Activated CD4-positive, alpha-beta T cell treated with anti-CD3 and anti-CD28 coated beads, Interleukin-2, amount 10 ng/mL, durations not matched to agents 7 days and 5 days (primary cell): ENCODE measurements at places on chromosomes 4 and X. TPM values are rescaled to one million over a fixed set of nuclear protein-coding genes. Genes with fewer than 3 reads are reported as not detected.
A peak's percentile ranks its signal among the peaks of the same experiment; 100 is the strongest.

GRCh38 chrX:134929808-134930207 is 61.0 kb upstream of the SMIM10 start:
- no peaks in the 10 kb centered on the region for H3K4me1 ChIP-seq
- H3K36me3 ChIP-seq, result peaks cover 2% of the 10 kb centered on the region
- peak; percentile 40 for DNase-seq
- no peak overlapping the region for H3K27ac ChIP-seq
- no peaks in the 10 kb centered on the region for H3K27me3 ChIP-seq

DNA sequence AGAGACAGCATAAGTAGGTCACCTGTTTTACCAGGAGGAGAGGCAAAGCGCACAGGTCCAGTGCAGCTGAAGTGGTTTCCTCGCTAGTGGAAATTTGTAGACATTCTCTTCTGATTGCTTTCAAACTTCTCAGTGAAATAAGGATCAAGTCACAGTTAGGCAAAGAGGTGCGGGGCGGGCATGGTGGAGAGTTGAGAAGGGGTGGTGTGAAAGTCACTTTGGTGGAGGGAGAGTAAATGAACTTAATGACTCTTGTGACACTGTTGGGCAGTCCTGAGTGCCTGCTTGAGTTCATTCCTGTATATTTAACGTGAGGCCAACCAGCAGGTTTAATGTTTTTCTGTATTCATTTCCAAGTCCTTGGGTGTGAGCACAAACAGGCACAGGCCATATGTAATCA is 235.6 kb downstream of the TRIML1 start:
- H3K27ac ChIP-seq, result no peak overlapping the region
- no peak for DNase-seq
- no peak overlapping the region for H3K4me3 ChIP-seq

- H3K4me1 ChIP-seq, result no peaks in the 10 kb centered on the region
- H3K27me3 ChIP-seq, result no peaks in the 10 kb centered on the region
- no peak overlapping the region for H3K27ac ChIP-seq
- no peak overlapping the region for H3K4me3 ChIP-seq
- no peak for DNase-seq
- no peaks in the 10 kb centered on the region for H3K36me3 ChIP-seq
These were observed 10.9 kb downstream of the NAT8L start for GRCh38 chr4:2069986-2070385.

- no peak for DNase-seq
- H3K27ac ChIP-seq, result no peak overlapping the region
- no peaks in the 10 kb centered on the region for H3K4me1 ChIP-seq
These were observed 117.9 kb downstream of the COL4A5 start for GRCh38 chrX:108557580-108557979.

- H3K27ac ChIP-seq, result no peak overlapping the region
- peak; percentile 47 for DNase-seq
- no peak overlapping the region for H3K4me3 ChIP-seq
- H3K4me1 ChIP-seq, result no peaks in the 10 kb centered on the region
- H3K27me3 ChIP-seq, result peaks cover 18% of the 10 kb centered on the region
These were observed 46.9 kb upstream of the SLC25A4 start for GRCh38 chr4:185096032-185096653.

DNA sequence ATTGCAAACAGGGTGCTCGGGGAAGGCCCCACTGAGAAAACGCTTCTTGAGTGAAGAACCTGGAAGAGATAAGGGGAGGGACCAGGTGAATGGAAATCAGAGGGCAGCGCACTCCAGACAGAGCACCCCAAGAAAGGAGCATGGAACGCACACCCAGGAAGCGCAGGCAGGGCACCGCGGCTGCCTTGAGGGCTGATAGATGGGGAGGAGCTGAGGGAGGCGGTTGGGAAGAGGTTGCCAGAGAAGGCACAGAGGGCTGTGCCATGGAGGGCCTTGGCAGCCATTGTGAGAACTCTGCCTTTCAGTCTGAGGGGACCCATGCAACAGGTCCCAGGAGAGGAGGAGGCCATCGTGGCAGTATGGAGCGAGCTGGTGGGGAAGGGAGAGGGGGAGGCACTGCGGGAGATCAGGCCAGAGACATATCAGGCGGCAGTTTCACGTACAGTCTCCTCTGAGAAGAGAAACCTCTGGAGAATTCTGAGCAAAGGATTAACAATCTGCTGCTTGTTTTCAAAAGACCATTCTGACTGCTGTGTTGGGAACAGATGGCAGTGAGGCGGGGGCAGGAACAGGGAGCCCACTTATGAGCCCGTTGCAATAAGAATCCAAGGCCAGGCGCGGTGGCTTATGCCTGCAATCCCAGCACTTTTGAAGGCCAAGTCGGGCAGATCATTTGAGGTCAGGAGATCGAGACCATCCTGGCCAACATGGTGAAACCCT is 83.7 kb downstream of the PCYT1B start:
- no peaks in the 10 kb centered on the region for H3K36me3 ChIP-seq
- H3K27ac ChIP-seq, result no peak overlapping the region
- H3K27me3 ChIP-seq, result no peaks in the 10 kb centered on the region
- H3K4me1 ChIP-seq, result no peaks in the 10 kb centered on the region

DNA sequence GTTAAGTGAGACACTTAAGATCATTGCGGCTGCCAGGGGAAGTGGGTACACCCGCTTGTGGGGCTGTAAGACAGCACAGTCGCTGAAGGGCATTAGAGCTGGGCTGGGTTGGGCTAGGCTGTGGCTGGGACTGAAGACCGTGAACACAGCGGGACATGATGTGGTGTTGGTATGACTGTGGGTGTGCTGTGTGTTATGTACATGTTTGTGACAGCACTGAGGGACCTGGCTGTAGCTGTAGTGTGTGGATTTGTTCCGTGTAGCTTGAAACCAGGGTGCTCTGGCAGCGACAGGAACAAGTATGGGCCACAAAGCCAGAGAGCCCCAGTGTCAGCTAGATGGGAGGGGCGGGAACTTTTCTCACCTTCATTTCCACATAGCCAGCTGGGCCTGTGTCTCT is 82.1 kb downstream of the NHSL2 start:
- H3K27ac ChIP-seq, result peak overlapping the region; percentile 78
- peaks cover 9% of the 10 kb centered on the region for H3K27me3 ChIP-seq
- DNase-seq, result peak; percentile 50
- no peak overlapping the region for H3K4me3 ChIP-seq
- H3K36me3 ChIP-seq, result no peaks in the 10 kb centered on the region
- H3K4me1 ChIP-seq, result peaks cover 16% of the 10 kb centered on the region

DNA sequence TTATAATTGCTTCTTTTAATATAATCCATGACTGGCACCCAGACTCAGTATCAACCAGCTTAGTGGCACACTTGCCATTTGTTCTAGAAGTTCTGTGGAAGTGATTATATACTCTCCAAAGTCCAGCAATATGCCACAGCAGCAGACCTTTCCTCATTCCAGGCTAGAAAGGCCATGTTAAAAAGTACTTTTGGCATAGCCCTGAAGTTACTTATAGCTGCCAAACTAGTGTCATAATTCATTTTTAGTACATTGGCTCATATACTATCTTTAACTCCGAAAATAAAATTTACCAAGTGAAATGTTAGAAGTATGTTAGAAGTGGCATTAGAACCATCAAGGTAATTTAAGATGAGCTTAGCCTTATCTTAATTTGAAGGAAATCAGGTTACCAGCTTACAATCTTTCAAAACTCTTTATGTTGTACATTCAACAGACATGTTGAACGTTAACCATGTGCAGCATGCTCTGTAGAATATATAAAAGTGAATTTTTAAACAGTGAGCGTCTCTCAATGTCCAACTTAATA is 714.2 kb upstream of the LCORL start:
- no peak overlapping the region for H3K4me3 ChIP-seq
- no peaks in the 10 kb centered on the region for H3K4me1 ChIP-seq
- no peaks in the 10 kb centered on the region for H3K27me3 ChIP-seq
- no peaks in the 10 kb centered on the region for H3K36me3 ChIP-seq
- H3K27ac ChIP-seq, result no peak overlapping the region

DNA sequence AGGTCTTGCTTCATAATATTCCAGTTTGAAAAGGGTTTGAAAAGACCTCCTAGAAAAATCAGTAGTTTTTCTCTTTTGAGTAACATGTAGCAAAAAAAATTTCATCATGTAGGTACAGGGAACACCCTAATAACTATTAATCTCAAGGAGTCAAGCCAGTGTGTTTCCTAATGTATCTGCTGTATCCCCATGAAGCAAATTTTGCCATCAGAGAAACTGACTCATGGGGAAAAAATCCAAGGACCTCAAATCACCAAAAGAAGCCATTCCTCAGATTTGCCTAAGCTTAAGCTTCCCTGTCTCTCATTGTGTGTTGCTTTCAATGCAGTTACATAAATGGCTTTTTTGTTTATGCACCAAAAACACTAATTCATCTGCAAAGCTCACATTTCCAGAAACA is 29.7 kb downstream of the F9 start:
- H3K36me3 ChIP-seq, result no peaks in the 10 kb centered on the region
- DNase-seq, result no peak
- H3K4me1 ChIP-seq, result no peaks in the 10 kb centered on the region
- no peaks in the 10 kb centered on the region for H3K27me3 ChIP-seq

- DNase-seq, result no peak
- H3K4me3 ChIP-seq, result no peak overlapping the region
- no peaks in the 10 kb centered on the region for H3K36me3 ChIP-seq
- H3K4me1 ChIP-seq, result no peaks in the 10 kb centered on the region
- H3K27ac ChIP-seq, result no peak overlapping the region
These were observed 717 bp downstream of the GPM6B start for GRCh38 chrX:13816176-13816575.

GRCh38 chr4:122150931-122151330 is 1.2 kb upstream of the BLTP1 start:
- peak overlapping the region; percentile 98 for H3K27ac ChIP-seq
- peaks cover 40% of the 10 kb centered on the region for H3K4me1 ChIP-seq
- H3K36me3 ChIP-seq, result peaks cover 12% of the 10 kb centered on the region
- peak overlapping the region; percentile 93 for H3K4me3 ChIP-seq

GRCh38 chrX:116872931-116873330 is 410.2 kb upstream of the CT83 start:
- H3K4me3 ChIP-seq, result no peak overlapping the region
- H3K27ac ChIP-seq, result no peak overlapping the region
- no peak for DNase-seq
- no peaks in the 10 kb centered on the region for H3K36me3 ChIP-seq
- H3K4me1 ChIP-seq, result no peaks in the 10 kb centered on the region

DNA sequence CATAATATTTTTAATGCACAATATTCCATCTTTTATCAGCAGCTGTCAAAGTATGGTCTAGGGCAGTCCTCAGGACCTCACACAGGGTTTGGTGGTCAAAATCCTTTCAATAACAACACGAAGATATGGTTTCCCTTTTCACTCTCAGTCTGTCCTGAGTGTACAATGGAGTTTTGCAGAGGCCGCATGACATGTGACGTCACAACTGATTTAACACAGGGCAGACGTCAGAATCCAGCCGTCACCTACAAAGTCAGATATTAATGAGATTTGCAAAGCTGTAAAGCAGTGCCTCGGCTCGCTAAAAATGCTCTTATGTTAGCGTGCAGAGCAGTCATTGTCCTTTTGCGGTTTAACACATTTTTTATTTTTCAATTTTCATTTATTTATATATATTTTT is 12.5 kb downstream of the ABLIM2 start:
- H3K36me3 ChIP-seq, result no peaks in the 10 kb centered on the region
- H3K27ac ChIP-seq, result no peak overlapping the region
- no peaks in the 10 kb centered on the region for H3K4me1 ChIP-seq
- no peak overlapping the region for H3K4me3 ChIP-seq
- no peak for DNase-seq

GRCh38 chr4:7396186-7396910 is 38.4 kb downstream of the PSAPL1 start:
- H3K27ac ChIP-seq, result no peak overlapping the region
- peaks cover 5% of the 10 kb centered on the region for H3K27me3 ChIP-seq
- no peak overlapping the region for H3K4me3 ChIP-seq
- DNase-seq, result no peak
- H3K36me3 ChIP-seq, result no peaks in the 10 kb centered on the region

GRCh38 chr4:146488495-146489174 is 33.1 kb downstream of the SLC10A7 start:
- no peak for DNase-seq
- H3K27ac ChIP-seq, result no peak overlapping the region
- no peaks in the 10 kb centered on the region for H3K27me3 ChIP-seq
- H3K36me3 ChIP-seq, result peaks cover 22% of the 10 kb centered on the region
- H3K4me3 ChIP-seq, result no peak overlapping the region

GRCh38 chr4:80312124-80312523 is 23.4 kb upstream of the CFAP299 start:
- no peak for DNase-seq
- no peaks in the 10 kb centered on the region for H3K36me3 ChIP-seq
- no peaks in the 10 kb centered on the region for H3K4me1 ChIP-seq
- H3K4me3 ChIP-seq, result no peak overlapping the region

GRCh38 chr4:99403380-99404184 is 31.6 kb downstream of the ADH7 start:
- H3K27me3 ChIP-seq, result peaks cover 5% of the 10 kb centered on the region
- no peak for DNase-seq
- H3K4me1 ChIP-seq, result peaks cover 16% of the 10 kb centered on the region
- H3K4me3 ChIP-seq, result no peak overlapping the region
- H3K36me3 ChIP-seq, result no peaks in the 10 kb centered on the region

DNA sequence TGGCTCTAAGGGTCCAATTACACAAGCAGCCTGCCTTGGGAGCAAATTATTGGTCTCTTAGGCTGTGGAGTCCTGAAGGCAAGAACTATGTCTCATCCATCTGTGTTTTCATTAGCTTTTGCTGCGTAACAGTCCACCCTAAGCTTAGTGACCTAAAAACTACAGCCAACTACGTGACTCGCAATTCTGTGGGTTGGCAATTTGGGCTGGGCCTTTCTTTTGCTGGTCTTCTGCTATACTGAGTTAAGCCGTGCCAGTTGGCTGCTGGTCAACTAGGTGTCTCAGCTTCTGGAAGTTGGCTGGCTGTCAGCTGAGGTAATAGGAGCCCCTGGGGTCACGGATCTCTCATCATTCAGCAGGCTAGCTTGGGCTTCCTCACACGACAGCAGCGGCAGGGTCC is 205.6 kb upstream of the S100G start:
- H3K4me3 ChIP-seq, result no peak overlapping the region
- DNase-seq, result no peak
- H3K27ac ChIP-seq, result no peak overlapping the region
- H3K4me1 ChIP-seq, result peaks cover 12% of the 10 kb centered on the region
- H3K27me3 ChIP-seq, result no peaks in the 10 kb centered on the region

- peaks cover 14% of the 10 kb centered on the region for H3K27me3 ChIP-seq
- H3K36me3 ChIP-seq, result no peaks in the 10 kb centered on the region
- H3K27ac ChIP-seq, result no peak overlapping the region
- no peaks in the 10 kb centered on the region for H3K4me1 ChIP-seq
These were observed 116.3 kb upstream of the SFRP2 start for GRCh38 chr4:153905231-153905630.

- no peaks in the 10 kb centered on the region for H3K4me1 ChIP-seq
- H3K27ac ChIP-seq, result no peak overlapping the region
- no peaks in the 10 kb centered on the region for H3K27me3 ChIP-seq
- no peaks in the 10 kb centered on the region for H3K36me3 ChIP-seq
These were observed 171.4 kb downstream of the MSL3 start for GRCh38 chrX:11929476-11929875.

GRCh38 chr4:123257591-123257990 is 139.0 kb upstream of the SPRY1 start:
- H3K27me3 ChIP-seq, result no peaks in the 10 kb centered on the region
- H3K27ac ChIP-seq, result no peak overlapping the region
- H3K4me3 ChIP-seq, result no peak overlapping the region
- no peak for DNase-seq
- peaks cover 1% of the 10 kb centered on the region for H3K4me1 ChIP-seq

Gene CTPS2
- 4.0 TPM for total RNA-seq

Gene COX7B2
- total RNA-seq, result not detected

Gene FHIP1A
- not detected for total RNA-seq

Gene AKAP4
- not detected for total RNA-seq

Gene SUPT20HL2
- not detected for total RNA-seq

Gene CLDN22
- not detected for total RNA-seq

Gene SMR3B
- total RNA-seq, result not detected

Gene SSX3
- not detected for total RNA-seq

Gene AFAP1
- 7.1 TPM for total RNA-seq

Gene OPRPN
- not detected for total RNA-seq

Gene JAKMIP1
- 10.9 TPM for total RNA-seq

Gene SLC30A9
- total RNA-seq, result 34.1 TPM

Gene TNIP3
- total RNA-seq, result 0.74 TPM

Gene FOXR2
- not detected for total RNA-seq
